ENCODE measurements at places on chromosomes 12 and 14.

DNA sequence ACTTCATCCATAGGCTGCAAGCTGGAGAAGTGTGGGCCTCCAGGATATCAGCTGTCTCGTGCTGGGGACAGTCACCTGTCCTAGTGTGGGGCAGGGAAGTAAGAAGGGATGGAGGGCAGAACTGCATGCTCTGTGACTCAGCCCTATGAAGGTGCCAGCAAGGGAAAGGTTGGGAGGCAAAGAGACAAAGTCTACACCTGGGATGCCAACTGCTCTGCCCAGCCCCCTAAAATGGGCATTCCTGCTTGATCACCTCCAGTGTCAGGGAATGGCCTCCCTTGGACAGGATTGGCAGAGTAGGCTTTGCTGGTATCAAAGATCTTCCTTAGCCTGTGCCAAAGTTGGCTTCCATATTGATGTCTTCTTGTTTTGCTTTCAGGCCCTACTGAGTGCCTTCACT is 335.0 kb downstream of the BCL11B start:
- DNase-seq = no peak

DNA sequence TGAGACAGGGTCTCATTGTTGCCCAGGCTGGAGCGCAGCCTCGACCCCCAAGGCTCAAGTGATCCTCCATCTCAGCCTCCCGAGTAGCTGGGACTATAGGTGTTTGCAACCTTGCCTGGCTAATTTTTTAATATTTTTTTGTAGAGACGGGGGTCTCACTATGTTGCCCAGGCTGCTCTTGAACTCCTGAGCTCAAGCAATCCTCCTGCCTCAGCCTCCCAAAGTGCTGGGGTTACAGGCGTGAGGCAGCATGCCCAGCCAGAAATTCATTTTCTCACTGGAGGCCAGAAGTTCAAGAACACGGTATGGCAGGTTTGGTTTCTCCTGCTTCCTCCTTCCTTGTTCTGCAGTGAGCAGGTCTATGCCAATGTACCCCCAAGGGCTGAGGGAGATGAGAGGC is 3.7 kb downstream of the RNASE1 start:
- DNase-seq = no peak

GRCh38 chr14:75906680-75907280 is 75.0 kb downstream of the TGFB3 start:
- peak; percentile 63 for DNase-seq

GRCh38 chr14:63438065-63438757 is 105.0 kb downstream of the PPP2R5E start:
- no peak for DNase-seq

- DNase-seq = no peak
Measured at GRCh38 chr12:10033783-10034545, 3.5 kb downstream of the CLEC9A start.

- no peak for DNase-seq
Measured at GRCh38 chr14:33682760-33683159, 268.1 kb downstream of the EGLN3 start.

DNA sequence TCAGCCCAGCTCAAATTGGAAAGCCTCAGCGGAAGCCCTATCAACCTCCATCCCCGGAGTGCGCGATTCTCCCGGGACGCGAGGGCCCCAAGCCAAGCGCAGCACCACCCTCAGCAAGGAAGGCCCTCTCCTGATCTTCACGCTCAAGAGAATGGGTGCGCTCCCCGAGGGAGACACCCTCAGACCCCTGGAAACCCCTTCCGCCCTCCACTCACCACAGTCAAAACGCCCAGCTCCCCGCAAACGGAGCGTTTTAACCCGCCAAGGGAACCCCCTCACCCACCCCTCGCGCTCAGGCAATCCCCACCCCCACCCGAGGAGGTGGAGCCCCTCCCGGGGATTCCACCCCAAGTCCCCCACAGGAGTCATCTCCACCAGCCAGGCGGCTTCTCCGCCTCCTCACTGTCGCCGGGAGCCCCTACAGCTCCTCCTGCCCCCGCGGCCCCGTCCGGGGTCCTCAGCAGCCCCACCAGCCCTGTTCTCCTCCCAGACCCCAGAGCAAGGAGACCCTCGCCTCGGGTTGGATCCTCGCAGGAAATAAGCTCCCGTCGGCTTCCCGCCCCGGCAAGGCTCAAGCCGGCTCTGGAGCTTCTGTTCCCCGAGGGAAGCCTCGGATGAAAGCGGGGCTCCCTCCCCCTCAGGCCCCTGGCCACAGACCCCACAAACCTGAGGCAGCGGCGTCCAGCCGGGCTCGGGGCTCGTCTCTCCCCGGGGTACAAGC is 507 bp downstream of the BAZ2A start:
- DNase-seq = no peak

DNA sequence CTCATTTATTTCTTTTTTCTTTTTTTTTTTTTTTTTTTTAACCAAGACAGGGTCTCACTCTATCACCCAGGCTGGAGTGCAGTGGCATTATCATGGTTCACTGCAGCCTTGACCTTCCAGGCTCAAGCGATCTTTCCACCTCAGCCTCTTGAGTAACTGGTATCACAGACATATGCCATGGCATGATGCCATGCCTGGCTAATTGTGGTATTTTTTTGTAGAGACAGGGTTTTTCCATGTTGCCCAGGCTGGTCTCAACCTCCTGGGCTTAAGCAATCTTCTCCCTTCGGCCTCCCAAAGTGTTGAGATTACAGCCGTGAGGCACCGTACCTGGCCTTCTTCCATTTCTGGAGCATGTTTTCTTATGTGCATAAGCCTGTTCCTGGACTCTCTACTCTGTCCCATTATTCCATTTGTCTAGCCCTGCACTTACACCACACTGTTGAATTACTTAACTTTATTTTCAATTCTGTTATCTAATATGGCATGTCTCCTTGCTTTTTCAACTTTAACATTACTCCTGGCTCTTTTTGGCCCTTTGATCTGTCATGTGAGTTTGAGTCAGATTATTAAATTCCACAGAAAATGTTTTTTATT is 47.9 kb upstream of the PTGDR start:
- no peak for DNase-seq

- DNase-seq = no peak
Measured at GRCh38 chr14:103732868-103733620, 17.4 kb downstream of the ZFYVE21 start.

- DNase-seq = no peak
Measured at GRCh38 chr14:90159146-90159545, 97.2 kb upstream of the PSMC1 start.

GRCh38 chr12:126027825-126028224 is 962.6 kb downstream of the AACS start:
- DNase-seq = no peak

Measured in NCI-H2171 (cell line).